ENCODE measurements at places on chromosomes 4 and X. TPM values are rescaled to one million over a fixed set of nuclear protein-coding genes. Genes with fewer than 3 reads are reported as not detected.

Gene ODAM
- not detected for polyA plus RNA-seq

Gene PPP4R3C
- polyA plus RNA-seq: not detected

Gene GAGE1
- polyA plus RNA-seq: not detected

Gene AFM
- not detected for polyA plus RNA-seq

Gene CABS1
- not detected for polyA plus RNA-seq

Gene GAGE2A
- not detected for polyA plus RNA-seq

Gene SPANXN3
- not detected for polyA plus RNA-seq

Gene GPM6B
- polyA plus RNA-seq: 212 TPM

Data from neural cell (in vitro differentiated cells).